ENCODE measurements at places on chromosomes 3 and 15.

- DNase-seq: no peak
These were observed 27.7 kb downstream of the GRIP2 start for GRCh38 chr3:14512281-14512941.

GRCh38 chr15:77556622-77557021 is 76.1 kb downstream of the LINGO1 start:
- no peak for DNase-seq

GRCh38 chr15:65829130-65829764 is 37.2 kb upstream of the DENND4A start:
- DNase-seq: no peak

GRCh38 chr3:99870712-99871111 is 53.0 kb downstream of the CMSS1 start:
- DNase-seq: no peak

DNA sequence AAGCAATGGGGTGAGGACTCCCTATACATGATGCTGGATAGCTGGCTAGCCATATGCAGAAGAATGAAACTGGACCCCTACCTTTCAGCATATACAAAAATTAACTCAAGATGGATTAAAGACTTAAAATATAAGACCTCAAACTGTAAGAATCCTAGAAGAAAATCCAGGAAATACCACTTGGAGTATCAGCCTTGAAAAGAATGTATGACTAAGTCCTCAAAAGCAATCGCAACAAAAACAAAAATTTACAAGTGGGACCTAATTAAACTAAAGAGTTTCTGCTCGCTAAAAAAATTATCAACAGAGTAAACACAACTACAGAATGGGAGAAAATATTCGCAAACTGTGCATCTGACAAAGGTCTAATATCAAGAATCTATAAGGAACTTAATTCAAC is 94.3 kb downstream of the XRN1 start:
- DNase-seq: no peak

- no peak for DNase-seq
These were observed 653.2 kb downstream of the ROBO2 start for GRCh38 chr3:77693147-77693546.

DNA sequence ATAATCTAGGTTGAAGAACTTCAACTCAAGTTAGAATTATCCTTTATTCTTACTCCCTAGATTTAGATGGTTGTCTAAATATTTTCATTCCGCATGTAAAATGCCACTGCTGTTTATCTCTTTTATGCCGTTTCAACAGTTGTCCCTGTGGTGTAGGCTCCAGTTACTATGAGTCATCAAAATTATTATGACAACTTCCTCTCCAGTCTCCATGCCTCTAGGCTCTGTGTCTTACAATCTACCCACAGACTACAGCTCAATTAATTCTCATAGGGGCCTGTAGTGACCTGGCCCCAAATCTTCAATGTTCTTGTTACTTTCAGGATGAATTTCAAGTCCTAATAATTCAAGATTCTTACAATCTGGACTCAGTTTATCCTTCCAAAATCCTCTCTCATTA is 105.8 kb upstream of the UNC13C start:
- no peak for DNase-seq

GRCh38 chr3:168615493-168616020 is 519.8 kb upstream of the GOLIM4 start:
- DNase-seq: no peak

DNA sequence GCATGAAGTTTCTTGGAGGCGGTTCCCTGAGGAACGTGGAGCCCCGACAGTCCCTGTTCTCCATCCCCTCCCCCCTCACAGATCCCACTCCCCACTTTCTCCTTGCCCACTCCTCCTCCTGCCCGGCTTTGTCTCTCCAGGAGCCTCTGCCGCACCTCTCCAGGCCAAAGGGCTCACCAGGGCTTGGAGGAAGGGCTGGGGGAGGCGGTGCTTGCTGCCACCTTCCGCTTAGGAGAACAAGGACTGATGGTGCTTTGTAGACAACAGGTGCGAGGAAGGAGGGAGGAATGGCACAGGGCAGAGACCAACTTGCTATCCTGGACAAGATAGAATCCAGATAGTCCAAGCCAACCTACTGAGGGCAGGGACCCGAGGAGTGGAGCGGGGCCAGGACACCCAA is 103.5 kb upstream of the SMAD3 start:
- no peak for DNase-seq

GRCh38 chr15:52515343-52515742 is 13.3 kb downstream of the MYO5A start:
- no peak for DNase-seq

GRCh38 chr15:69606144-69606543 is 153.5 kb downstream of the RPLP1 start:
- DNase-seq: no peak

DNA sequence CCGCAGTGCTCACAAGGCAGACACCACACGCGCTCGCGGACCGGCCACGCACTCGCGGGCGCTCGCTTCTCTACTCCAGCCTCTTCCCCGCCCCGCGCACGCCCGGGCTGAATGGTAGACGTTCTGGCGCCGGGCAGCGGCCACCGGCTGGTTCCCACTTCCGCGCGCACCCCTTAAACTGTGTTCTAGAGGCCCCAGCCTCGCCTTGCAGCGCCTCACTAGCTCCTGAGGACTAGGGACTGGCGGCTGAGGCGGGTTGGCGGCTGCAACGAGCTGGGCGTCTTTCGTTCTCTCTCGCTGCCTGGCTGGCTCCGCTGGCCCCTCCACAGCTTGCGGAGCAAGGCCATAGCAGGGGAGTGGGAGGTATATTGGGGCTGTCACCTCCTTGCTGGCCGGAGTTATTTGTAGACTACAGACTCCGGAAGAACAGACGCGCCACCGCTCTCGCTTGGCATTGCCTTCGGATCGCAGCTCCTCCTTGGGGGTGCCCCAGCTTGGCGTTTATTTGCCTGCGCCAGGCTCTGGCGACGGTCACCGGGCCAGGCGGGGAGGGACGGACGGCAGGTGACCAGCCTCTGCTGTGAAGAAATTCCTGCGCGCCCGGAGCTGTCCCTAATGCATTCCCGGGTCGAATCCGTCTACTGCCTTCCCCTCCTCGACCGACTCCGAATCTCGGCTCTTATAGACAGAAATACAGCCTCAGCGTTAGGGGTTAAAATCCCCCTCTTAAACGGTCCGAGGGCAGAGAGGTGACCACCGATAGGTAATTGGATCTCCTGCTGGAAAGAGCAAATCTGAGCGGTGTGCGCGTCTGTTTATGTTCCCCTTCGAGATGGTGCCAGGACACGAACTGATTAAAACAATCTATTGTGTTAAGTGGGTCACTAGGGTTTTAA is 1.3 kb downstream of the GREM1 start:
- peak; percentile 49 for DNase-seq

DNA sequence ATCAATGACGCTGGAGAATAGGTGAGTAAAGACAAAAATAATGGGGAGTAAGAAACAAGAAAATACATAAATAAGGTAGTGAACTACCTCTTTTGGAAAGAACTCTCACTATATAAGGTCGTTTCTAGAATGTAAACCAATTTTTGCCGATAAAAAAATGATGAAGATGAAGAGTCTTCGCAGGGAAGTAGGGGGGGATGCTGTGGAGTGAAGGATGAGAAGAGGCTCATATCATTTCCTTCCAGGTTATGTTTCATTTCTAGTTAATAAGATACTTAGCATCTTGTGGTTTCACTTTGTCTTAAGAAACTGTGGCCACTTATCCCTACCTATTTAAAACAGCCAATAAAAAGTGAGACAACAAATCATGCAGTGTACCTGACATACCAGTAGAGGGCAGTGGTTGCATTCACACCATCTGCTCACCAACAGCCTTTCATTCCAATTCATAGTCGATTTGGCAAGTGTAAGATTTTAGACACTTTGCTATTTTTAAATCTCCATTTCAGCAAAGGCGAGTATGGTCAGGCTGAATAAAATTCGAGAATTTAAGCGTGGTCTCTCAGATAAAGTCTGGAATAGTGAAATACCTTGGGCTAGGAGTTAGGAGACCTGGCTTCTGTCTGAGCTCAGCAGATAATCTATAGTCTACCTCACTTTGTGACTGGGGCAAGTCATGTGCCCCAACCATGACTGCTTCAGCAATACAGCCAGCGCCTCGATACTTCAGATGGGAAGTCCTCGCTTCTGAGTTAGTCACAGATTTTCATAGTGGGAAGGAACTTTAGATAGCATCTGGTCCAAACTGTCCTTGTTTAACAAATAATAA is 28.9 kb upstream of the ICE2 start:
- peak; percentile 68 for DNase-seq

DNA sequence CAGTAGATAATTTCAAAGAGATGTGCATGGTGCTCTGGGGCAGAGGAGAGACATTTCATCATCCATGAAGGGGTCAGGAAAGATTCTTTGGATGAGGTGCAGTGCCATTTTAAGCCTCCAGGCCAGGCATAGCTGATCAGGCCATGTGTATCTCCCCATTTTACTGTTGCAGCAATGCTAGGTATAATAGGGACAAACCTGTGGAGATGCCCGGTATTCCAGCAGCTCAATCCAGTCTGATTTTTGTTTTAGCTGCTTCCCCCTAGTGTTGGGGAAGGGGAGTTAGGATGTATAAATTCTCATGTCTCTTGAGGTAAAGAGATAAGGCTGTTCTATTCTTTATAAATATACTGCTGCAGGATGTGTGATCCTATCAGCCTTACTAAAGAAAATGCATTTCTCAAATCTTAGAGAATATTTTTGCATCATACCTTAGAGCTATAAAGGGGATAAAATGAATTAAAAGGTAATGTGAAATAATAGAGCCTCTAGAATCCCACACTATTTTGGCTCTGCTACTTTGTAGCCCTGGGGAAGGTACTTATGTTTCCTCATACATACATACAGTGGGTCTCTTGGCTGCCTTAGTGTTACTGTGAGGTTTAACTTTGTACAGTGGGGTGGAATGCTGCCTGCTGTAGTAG is 5.2 kb downstream of the CDV3 start:
- DNase-seq: peak; percentile 47

DNA sequence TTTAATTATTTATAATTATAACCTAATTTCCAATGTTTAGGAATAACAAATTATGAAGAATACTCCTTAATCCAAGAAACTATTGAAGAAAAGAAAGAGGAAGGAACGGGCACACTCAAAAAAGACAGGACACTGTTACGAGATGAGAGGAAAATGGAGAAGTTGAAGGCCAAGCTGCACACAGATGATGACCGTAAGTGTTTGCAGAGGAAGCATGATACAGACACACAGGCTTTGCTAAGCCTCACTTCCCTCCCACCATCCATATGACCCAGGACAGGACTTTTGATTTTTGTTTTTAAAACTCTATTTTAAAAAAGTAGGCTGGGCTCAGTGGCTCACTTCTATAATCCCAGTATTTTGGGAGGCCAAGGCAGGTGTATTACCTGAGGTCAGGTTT is 389.4 kb upstream of the TPM1 start:
- no peak for DNase-seq

DNA sequence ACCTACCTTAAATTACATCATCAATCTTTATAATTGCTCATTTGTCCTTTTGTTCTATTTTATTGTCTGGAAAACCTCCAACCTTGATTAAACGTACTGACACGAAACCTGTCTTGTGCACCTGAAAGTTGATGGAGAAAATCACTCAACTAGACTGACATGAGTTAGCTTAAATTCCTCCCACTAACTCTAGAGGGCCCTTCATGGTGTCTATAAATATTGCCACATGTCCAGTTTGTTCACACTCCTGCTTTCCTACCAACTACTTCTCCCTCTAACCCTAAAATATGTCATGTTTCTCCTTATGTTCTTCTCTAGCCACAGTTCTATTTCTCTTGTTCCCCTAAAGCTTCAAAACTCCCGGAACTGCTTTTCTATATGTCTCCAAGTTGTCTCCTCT is 59.8 kb upstream of the SGO1 start:
- no peak for DNase-seq

DNA sequence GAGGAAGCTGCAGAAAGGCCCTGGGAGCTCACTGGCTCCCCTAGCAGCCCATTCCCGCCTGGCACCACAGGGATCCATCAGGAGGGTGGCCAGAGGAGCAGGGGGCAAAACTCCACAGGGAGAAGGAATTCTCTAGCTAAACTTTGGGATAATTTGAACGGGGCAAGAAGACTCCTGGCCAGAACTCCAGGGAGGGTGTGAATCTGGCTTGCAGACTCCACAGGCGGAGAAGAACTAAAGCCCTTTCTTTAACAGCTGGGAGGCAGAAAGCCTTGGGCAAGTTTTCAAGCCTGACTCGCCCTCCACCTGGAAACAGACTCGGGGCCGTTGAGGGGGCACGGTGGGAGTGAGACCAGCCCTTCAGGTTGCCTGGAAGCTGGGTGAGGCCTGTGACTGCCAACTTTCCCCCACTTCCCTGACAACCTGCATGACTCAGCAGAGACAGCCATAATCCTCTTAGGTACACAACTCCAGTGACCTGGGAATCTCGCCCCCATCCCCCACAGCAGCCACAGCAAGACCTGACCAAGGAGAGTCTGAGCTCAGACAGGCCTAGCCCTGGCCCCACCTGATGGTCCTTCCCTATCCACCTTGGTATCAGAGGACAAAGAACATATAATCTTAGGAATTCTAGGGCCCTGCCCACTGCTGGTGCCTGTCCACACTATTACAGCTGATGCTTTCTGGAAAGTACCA is 28.6 kb downstream of the SLC27A2 start:
- DNase-seq: no peak

- DNase-seq: no peak
These were observed 133.7 kb downstream of the CHSY1 start for GRCh38 chr15:101118116-101118515.

DNA sequence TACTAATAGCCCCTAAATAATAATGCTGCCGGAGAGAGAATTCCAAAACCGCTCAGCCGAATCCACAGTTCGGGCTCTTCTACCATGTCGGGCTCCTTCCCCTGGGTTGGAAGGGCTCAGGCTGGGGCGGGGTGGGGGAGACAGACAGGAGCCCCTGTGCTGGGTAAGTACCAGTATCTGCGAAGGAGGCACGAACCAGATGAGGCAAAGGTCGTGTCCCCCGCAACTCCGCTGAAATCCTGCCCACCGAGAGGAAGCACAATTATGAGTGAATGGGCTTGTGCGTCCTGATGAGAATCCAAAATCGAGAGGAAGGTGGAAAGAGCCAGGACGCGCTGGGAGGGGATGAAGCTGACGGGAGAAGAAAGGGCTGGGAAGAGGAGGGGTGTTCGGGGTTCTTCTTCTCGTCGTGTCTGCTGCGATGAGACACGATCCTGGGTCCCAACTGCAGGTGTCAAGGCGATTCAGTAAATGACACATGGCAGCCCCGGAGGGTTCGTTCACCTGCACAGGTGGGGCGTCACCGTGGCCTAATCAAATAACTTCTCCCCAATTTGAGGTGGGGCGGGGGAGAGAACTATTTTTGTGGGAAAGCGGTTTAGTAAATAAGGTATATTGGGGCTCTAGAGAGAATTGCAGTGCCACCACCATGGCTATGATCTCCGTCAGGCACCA is 707 bp upstream of the FAM81A start:
- no peak for DNase-seq

DNA sequence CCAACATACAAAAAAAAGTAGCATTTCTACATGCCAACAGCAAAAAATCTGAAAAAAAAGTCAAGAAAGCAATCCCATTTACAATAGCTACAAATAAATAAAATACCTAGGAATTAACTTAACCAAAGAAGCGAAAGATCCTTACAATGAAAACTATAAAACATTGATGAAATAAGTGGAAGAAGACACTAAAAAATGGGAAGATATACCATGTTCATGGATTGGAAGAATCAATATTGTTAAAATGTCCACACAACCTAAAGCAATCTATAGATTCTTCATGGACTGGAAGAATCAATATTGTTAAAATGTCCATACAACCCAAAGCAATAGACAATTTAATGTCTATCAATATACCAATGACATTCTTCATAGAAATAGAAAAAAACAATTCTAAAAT is 21.0 kb downstream of the PEAK1 start:
- DNase-seq: no peak

All from myocyte (in vitro differentiated cells).